ENCODE measurements at places on chromosomes 12 and 14.
A peak's percentile ranks its signal among the peaks of the same experiment; 100 is the strongest.

DNA sequence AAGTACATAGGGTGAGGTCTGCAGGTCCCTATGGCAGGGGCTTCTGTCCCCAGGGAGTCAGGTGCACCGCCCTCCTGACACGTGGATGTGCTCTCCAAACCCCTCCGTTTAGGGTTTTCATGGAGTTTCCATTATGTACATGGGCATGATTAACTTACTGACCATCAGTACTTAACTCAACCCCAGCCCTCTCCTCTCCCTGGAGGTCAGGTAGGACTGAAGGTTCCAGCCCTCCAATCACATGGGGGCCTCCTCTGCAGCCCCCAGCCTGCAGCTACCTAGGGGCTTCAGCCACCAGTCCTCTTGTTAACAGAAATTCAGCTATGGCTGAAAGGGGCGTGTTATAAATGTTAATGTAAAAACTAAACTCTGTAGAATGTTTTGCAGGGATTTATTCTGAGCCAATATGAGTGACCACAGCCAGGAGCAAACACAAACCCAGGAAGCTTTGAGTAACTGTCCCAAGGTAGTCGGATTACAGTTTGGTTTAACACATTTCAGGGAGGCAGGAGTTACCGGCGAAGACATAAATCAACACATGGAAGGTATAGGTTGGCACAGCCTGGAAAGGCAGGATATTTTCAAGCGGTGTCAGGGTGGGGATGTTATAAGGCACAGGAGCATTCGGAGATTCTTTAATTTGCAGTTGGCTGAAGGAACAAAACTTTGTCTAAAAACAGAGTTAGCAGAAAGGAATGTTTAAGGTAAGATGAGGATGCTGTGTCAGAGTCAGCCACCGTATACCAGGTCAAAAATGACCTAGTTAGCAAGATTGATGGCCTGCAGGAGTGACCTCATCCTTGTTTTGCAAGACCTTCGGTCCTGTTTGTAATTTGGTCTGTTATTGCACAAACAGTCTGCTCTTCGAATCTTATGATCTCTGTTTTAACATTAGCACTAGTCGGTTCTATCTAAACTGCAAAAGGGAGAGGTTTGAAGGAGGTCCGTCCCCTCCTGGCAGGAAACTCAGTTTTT lies 75.2 kb downstream of the TNFAIP2 start:
- DNase-seq, result no peak

GRCh38 chr12:103969391-103969790 lies 3.7 kb downstream of the TDG start:
- DNase-seq, result no peak

- DNase-seq, result no peak
Observed at GRCh38 chr14:104253223-104253822, 114.9 kb downstream of the KIF26A start.

DNA sequence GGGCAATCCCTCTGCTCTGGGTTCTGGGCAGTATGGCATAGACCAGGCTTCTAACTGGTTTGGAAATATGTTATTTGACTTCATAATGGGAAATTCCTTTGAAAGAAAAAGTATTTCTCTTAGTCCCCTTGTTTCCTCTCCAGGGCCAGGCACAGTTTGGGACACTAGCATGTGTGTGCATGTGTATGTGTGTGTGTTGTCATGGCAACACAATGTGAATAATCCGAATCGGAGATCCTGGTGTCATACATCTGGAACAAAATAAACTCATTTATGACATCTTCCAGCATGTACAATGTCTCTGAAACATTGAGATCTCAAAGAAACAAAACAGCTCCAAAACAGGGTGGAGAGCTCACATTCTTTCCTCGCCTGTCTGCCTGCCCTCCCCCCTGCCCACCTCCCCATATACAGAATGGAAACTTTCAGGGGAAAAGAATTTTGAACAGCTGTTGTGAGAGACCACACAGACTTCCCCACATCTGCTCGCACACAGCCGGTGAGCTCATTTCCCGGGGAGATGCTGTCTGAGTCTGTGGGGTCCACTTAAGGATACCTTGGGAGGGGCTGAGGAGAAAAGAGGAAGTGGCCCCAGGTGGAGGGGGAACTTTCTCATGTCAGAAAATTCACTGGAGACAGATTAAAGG lies 55.5 kb upstream of the PARP11 start:
- no peak for DNase-seq

DNA sequence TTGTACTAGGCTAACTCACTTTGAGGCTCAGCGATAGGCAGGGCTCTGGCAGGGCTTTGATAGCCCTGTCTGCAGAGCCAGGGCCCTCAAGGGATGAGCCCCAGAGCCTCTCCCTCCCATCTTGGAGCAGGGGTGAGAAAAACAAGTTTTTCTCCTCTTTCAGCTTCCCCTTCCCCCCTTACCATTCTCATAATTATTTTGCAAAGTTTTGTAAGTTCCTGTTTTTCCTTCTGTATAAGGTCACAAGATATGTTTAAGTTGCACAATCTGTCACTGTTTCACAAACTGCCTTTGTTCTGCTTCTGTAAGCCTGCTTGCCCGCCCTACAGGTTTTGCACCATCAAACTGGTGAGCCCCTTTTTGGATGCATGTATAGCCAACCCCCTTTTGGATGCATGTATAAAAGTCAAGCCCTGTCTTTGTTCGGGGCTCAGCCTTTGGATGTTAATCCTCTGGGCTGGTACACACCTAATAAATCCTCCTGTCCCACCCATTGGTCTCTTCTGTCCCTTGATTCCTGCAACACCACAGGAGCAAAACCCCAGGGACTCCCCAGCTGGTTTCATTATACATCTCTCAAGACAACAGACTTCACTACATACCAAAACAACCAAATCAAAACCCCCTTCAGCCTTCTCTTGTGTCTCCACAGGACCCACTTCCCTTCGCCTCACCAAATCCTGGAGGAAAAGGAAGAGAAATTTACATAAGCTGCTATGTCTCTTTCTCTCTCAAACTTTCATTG lies 52.5 kb upstream of the RESF1 start:
- no peak for DNase-seq

DNA sequence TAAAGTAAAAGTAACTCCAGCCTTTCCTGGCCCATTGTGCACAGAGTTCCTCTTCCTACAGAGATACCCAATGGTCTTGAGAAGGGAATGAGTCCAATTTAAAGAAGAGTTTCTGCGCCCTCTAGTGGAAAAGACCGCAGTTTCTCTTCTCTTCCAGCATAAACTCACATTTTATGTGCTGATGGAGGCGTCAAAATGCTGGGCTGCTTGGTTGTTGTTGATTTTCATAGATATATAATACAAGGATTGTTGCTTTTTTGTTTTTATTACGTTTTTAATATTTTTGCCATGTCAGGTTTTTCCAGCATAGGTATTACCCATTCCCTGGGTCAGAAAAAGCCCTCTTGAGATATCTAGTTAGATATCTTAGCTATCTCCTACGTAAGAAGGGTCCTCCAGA lies 356.9 kb upstream of the STXBP6 start:
- no peak for DNase-seq

DNA sequence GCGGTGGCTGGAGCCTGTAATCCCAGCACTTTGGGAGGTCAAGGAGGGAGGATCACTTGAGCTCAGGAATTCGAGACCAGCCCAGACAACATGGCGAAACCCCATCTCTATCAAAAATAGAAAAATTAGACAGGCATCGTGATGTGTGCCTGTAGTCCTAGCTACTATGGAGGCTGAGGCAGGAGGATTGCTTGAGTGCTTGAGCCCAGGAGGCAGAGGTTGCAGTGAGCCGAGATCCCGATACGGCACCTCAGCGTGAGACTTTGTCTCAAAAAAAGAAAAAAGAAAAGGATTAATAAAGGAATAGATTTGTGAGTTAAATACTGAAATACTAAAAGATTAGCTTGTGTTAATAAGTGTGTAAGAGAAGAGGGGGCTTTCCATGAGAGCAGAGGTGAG lies 29.4 kb downstream of the RPGRIP1 start:
- DNase-seq, result no peak

- no peak for DNase-seq
Observed at GRCh38 chr12:88955531-88955930, 375.3 kb upstream of the KITLG start.

GRCh38 chr12:128570191-128571065 lies 253.3 kb downstream of the SLC15A4 start:
- no peak for DNase-seq

DNA sequence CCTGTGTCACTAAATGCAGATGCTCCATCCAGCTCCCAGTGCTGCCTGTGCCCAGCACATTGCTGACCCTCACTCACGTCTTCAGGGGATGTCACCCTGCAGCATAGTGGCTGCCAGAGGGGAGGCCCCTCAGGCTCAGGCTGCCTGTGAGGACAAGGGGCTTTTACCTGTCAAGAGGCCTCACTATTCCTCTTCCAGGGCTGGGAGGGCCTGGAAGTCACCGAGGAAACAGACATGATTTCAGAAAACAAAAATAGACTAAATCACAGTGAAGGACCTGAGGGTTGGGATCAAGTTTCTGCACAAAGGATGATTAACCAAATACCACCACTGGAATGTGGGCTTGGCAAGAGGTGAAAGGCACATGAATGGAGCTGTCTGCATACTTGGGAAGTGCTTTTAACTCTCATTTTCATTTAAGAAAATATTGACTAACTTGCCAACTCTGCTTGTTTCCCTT lies 1202.3 kb downstream of the BCL11B start:
- no peak for DNase-seq

DNA sequence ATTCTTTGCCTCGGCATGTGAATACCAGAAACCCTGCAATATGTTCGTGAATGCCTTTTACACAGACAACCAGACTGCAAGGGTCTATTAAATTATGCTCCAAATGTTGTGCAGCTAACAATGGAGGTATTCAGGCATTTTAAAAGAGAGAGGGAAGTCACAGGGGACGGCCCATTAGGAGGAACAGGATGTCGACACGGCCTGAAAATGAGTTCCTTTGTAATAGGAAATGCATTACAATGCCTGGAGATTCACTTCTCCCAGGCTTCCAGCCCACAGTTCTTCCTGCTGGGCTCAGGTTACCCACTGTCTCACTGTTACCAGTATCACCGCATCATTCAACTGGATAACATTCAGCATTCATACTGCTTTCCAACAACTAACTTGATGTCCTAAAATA lies 2.5 kb downstream of the DUSP6 start:
- no peak for DNase-seq

DNA sequence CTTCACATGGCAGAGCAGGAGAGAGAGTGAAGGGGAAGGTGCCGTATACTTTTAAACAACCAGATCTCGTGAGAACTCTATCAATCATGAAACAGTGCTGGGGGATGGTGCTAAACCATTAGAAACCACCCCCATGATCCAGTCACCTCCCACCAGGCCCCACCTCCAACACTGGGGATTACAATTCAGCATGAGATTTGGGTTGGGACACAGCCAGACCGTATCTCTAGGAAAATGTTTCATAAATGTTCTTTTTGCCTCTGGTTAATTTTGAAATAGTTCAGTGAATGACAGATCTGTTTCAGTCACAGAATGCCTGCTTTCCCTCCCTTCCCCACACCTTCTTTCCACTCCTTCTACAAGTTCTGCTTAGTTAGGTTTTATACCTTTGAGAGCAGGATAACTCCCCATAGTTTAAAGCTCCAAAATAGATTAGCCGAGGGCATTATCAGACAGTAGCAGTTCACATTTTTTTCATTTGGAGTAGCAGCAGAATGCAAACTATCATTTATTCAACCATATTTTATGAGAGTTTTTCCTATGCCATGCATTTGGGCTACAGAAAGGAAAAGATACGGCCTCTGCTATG lies 27.1 kb downstream of the PELI2 start:
- DNase-seq, result no peak

- no peak for DNase-seq
Observed at GRCh38 chr12:130162745-130163460, 639 bp downstream of the FZD10 start.

DNA sequence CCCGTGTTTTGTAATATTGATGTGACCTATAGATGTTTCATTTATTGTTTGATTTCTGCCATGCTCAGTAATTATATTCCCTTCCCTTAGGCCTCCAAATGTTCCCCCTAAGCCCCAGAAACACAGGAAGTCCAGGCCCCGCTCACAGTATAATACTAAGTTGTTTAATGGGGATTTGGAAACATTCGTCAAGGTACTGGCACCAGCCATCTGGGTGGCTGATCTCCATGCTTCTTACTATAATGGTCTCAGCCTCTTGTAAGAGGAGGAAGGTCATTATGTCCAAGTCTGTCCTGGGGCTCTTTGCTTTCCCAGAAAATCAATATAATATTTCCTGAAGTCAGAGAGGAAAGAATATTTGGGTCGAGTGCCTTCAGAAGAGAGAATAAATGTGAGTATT lies 130.9 kb downstream of the KICS2 start:
- DNase-seq, result no peak

- peak; percentile 93 for DNase-seq
Observed at GRCh38 chr12:89709157-89709994, 738 bp upstream of the ATP2B1 start.

GRCh38 chr14:40417777-40418401 lies 985.7 kb upstream of the FBXO33 start:
- DNase-seq, result no peak

- no peak for DNase-seq
Observed at GRCh38 chr12:42982828-42983227, 393.3 kb upstream of the PRICKLE1 start.

- DNase-seq, result no peak
Observed at GRCh38 chr12:131030472-131031328, 77.0 kb downstream of the ADGRD1 start.

DNA sequence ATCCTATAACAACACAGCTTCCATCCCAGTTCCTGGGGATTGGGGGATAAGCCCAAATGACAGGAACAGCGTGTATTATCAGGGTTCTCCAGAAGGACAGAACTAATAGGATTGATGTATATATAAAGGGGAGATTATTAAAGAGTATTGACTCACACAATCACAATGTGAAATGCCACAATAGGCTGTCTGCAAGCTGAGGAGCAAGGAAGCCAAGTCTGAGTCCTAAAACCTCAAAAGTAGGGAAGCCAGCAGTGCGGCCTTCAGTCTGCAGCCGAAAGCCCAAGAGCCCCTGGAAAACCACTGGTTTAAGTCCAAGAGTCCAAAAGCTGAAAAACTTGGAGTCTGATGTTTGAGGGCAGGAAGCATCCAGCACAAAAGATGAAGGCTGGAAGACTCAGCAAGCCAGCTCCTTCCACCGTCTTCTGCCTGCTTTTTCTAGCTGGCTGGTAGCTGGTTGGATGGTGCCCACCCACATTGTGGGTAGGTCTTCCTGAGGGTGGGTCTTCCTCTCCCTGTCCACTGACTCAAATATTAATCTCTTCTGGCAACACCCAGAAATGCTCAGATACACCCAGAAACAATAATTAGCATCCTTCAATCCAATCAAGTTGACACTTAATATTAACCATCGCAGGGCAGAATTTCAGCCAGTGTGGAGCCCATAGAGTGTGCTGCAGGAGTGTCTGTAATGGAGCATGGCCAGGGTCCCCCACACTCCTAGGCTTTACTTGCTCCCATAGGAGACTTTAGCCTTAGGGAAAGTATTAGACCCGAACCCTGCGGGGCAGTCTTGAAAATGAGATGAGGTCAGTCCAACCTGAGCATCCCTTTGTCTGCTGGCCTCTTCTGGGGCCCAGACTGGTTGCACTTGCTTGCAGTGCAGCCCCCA lies 111.1 kb downstream of the SINHCAF start:
- DNase-seq, result no peak

- no peak for DNase-seq
Observed at GRCh38 chr12:111444925-111445725, 39.4 kb downstream of the SH2B3 start.
